ENCODE measurements at places on chromosomes 6 and 20. TPM values are rescaled to one million over a fixed set of nuclear protein-coding genes. Genes with fewer than 3 reads are reported as not detected.

Gene SIRPB1
- total RNA-seq, result 3.7 TPM

Gene DDX39B
- 143 TPM for total RNA-seq

Gene CDKN1A
- 63.8 TPM for total RNA-seq

Gene AIG1
- total RNA-seq, result 28.6 TPM

Gene CARMIL1
- total RNA-seq, result 7.9 TPM

Gene KHDC1L
- not detected for total RNA-seq

Gene NKAIN2
- 0.31 TPM for total RNA-seq

Gene STAU1
- 77.0 TPM for total RNA-seq

Gene GJA10
- not detected for total RNA-seq

Gene TMX4
- 191 TPM for total RNA-seq
